ENCODE measurements at places on chromosomes 6 and 20.
A peak's percentile ranks its signal among the peaks of the same experiment; 100 is the strongest.

DNA sequence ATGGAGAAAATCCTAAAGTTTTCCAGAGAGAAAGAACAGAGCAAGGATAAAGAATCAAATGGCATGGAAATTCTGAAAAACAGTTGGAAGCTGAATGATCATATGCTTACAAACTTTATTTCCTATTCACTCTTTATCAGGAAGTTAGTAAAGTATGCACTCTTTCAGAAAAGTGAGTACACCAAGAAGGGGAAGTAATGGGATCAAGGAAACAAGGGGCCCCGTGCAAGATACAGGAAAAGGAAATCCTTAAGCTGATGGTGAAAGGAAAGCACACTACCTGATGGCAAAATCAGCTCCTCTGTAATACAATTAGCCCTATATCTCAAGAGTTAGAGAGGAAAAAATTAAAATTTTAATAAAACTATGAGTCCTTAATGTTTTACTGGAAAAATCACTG is 14.0 kb downstream of the CALHM6 start:
- no peak for DNase-seq

- DNase-seq: no peak
Observed at GRCh38 chr20:45047581-45048119, 53.3 kb downstream of the KCNS1 start.

- DNase-seq: no peak
Observed at GRCh38 chr20:38766071-38766470, 17.8 kb downstream of the ACTR5 start.

- no peak for DNase-seq
Observed at GRCh38 chr6:72855471-72855870, 233.6 kb downstream of the KCNQ5 start.

DNA sequence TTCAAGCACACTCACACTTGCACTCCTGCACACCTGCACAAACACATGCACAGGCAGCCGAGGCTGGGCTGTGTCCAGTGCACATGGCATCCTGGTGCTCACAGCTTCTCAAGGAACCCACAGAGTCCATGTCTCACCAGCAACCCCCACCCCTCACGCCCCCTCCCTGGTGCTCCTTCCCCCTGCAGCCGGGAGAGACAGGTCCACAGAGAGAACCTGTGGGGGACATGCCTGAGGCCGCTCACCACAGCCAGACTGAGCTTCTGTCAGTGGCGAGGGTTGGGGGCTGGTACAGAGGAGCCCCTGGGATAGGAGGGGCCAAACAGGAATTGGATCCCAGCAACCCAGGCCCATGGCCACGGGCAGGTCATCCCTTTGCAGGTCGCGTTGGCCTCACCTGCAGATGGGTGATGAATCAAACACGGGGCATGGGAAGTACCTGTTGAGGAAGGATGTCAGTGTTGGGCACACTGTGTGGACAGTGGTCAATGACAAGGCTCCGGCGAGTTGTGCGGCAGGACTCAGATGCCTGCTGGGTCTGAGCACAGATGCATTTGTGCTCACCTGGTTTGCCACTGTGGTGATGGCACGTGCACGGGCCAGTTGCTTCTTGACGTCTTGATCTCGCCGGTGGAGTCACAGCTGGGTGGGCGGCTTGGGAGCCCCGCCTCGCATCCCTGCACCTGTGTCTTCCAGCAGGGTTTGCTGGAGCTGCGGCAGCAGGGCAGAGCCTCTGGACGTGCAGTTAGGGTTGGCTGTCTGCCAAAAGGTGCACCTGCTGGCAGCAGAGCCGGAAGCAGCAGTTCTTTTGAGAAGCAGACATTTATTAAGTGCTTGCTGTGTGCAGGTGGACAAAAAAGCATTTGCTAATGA is 113.0 kb downstream of the ERMARD start:
- no peak for DNase-seq

DNA sequence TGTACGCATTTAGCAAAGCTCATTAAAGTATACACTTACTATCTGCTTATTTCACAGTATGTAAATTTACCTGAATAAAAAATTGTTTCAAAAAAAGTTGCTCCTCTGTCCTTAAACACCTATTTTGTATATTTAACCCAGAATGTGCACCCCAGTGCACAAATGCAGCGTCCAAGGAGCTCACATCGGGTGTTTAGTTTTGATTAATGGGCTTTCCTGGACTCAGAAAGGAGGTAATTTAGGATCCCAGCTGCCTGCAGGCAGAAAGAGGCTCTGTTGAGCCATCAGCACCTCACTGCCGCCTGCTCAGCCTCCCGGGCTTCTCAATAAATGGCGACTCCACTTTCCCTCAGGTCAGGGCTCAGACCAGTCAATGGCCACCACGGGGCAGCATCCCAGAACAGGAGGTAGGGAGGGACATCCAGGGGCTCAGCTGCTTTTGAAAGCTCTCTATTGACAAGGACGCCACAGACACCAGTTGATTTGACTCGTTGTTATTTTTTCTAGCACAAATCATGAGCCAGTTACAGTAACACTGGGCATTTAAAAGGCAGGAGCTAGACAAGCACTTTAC is 70.2 kb upstream of the TBC1D7 start:
- DNase-seq: no peak

DNA sequence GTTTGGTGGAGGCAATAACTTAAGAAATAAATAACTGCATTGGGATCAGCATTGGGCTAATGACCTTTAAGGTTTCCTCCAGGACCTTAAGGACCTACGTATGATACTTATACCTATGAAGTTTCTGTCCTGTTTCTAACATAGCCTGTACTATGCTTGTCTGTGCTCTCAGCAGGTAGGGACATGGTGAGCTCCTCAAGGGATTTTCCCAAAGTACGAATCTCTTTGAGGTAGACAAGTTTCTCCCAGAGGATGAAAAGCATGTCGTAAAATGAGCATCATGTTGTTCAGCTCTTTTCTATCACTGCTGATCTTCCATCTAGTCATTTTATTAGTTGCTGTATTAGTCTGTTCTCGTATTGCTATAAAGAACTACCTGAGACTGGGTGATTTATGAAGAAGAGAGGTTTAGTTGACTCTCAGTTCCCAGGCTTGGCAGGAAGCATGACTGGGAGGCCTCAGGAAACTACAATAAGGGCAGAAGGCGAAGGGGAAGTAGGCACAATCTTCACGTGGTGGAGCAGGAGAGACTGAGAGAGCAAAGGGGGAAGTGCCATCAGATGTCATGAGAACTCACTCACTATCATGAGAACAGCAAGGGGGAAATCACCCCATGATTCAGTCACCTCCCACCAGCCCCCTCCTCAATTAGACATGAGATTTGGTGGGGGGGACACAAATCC is 77.8 kb upstream of the TGM3 start:
- peak; percentile 3 for DNase-seq

Data from CD4-positive, alpha-beta T cell treated with Interleukin-15 for 4 hours (primary cell).